Activated CD4-positive, CD25-positive, alpha-beta regulatory T cell treated with anti-CD3 and anti-CD28 coated beads, Interleukin-2, amount 50 U/mL, for 24 hours (primary cell): ENCODE measurements at places on chromosomes 16 and 17.
A peak's percentile ranks its signal among the peaks of the same experiment; 100 is the strongest.

DNA sequence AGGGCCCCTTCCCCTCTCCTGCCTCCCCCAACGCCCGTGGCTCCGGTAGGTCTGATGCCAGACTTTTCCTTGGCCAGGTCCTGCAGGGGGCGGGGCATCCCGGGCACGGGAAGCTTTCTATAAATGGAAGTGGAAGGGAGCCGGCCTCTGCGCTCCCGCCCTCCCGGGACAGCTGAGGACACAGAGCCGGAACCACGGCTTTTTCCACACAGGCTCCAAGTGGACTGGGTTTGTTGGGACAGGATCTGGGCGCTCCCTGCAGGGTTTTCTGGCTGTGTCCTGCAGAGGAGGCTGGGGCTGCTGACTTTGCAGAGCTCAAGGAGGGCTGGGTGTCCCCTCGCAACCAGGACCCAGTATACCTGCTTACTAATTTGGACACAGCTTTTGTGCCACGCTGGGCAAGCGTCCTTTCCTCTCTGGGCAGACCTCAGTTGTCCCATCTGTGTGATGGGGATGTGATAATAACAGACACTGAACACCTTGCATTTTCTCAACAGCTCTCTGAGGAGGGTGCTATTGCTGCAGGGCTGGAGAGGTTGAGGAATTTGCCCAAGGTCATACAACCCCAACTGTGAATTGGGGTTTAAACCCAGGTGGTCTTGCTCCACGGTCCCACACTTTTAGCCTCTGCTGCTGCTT lies 1.8 kb downstream of the TNS4 start:
- no peak for ATAC-seq

DNA sequence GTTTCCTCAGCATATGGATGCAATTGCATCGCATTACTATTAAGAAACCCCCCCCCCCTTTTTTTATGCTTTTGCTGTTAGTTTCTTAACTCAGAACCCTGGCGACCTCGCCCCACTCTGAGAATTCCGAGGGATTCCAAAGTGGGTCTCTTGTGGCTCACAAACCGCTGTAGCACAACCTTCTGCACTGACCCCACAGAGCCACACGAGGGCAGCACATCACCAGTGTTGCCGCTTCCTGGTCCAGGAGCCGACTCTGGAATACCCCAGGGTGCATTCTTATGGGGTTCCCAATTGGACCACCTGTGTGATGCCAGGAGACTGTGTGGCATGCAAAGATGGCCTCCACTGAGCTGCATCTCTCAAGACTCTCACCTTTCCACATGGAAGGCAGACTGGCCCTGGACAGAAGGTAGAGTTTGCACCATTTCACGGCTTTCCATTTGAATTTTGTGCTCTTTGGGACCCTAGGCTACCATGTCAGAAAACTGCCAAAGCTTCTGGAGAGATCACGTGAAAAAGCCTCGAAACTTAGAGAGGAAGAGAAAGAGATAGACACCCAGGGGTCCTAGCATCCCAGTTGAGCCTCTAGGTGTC lies 432.7 kb upstream of the ASIC2 start:
- no peak for ATAC-seq

GRCh38 chr16:78574571-78574970 lies 475.1 kb downstream of the WWOX start:
- ATAC-seq: no peak

DNA sequence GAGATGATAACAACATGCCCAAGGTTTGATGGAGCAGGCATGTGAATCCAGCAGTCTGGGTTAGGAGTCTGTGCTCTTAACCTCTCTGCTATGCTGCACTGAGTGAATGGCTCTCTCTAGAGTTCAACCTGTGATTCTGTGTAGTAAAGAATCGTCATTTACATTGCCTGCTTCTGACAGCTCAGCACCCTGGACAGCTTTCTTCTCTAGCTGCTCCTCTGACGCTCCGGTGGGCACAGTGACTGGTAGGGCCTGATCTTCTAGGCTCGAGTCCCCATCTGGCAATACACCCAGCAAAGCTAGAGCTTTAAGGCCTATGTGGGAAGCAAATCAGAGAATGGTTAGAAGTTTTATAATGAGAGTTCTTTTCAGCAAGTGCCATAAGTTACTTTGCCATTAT lies 85.3 kb upstream of the ATP2A3 start:
- ATAC-seq: no peak

DNA sequence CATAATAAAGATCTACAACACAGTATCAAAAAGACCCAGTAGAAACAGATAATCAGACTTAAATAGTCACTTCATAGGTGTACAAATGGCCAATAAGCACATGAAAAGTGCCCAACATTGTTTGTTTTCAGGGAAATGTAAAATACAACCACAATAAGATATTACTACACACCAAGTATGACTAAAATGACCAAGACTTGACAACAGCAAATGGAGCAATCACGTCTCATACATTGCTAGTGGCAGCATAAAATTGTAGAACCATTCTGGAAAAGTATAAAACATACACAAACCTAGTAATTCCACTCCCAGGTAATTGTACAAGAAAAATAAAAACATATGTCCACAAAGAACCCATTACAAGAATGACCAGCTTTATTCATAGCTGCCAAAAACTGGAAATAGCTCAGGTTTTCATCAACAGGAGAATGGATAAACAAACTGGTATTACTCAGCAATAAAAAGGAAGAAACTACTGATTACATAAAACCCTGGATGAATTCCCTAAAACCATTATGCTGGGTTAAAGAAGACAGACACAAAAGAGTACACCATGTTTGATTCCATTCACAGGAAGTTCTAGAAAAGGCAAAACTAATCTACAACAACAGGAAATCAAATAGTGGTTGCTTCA lies 85.6 kb downstream of the TTC19 start:
- no peak for ATAC-seq

DNA sequence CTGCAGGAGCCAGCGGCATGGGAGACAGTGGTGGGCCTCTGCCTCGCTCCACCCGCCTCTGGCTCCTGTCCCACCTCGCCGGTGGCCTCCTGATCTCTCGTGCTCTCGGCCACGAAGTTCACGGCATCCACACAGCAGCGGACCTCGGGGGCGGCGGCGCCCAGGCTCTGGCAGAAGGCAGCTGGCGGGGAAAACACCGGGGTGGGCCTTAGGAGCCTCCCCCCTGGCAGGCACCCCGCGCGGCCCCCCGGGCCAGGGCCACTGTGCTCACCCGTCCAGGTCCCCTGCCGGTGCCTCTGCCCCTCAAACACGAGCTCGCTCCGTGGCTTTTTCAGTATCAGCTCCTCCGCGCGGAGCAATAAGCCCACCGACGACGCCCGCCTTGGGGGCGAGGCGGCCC lies 409 bp upstream of the C17orf107 start:
- peak; percentile 5 for ATAC-seq

GRCh38 chr17:54623746-54624145 lies 276.9 kb upstream of the TOM1L1 start:
- no peak for ATAC-seq

DNA sequence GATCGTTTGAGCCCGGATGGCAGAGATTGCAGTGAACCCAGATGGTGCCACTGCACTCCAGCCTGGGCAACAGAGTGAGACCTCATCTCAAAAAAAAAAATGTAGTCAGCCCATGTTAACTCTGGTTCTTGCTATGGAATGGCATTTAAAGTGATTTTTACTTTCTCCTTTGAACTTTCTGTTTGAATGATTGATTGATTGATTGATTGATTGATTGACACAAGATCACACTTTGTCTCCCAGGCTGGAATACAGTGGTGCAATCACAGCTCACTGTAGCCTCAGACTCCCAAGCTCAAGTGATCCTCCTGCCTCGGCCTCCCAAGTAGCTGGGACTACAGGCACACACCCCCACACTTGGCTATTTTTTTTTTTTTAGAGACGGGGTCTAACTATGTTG lies 17.0 kb downstream of the SMTNL2 start:
- ATAC-seq: no peak

- ATAC-seq: peak; percentile 72
Observed at GRCh38 chr17:17440010-17440843, 36.6 kb upstream of the MED9 start.

DNA sequence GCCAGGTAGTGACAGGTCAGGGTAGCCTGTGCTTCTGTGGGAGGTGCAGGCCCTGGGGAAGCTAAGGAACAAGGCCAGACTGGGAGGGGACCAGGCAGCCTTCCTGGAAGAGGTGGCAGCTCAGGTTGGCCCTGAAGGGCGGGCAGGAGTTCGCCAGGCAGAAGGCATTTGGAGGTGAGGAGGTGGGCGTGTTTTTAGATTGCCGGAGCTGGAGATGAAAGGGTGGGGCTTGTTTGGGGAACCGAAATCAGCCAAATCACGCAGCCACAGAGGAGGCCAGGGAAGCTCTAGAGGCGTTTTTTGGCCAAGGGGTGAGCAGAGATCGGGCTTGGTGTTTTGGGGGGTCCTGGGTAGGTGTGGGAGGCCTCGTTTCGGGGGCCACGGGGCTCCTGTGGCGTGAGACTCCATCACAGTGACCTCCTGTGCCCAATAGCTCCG lies 7.6 kb downstream of the ADCY7 start:
- peak; percentile 25 for ATAC-seq
